ENCODE measurements at places on chromosomes 13 and 19.

DNA sequence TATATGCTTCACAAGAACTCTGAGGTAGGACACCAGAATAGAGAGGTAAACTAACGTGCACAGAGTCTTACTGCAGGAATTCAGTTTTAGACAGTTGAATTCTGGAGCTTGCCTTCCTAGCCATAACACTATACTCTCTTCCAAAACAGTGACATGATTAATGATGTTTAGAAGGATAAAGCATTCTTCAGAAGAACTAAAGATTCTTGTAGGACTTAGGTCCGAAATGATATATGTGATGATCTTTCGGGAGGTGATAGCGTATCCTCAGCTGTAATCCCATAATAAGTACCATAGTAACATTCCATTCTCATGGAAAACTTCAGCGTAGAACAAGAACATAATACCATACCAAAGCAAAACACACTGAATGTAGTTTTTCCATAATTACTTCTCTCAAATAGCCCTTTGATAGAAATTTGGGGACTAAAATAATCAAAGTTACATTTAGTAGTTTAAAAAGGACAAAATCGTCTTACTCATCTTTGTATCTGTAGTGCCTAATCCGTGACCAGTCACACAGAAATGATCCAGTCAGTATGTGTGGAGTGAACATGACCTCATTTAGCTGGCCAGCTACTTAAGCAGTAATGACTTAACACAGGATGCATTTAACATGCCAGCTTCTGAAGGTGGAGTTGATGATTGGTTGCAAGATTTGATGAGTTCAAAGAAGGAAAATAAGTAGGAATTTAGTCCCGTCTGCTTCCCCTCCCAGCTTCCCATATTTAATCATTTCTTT is 38.4 kb downstream of the PIBF1 start:
- no peak for DNase-seq

GRCh38 chr13:31261241-31261640 is 61.5 kb downstream of the B3GLCT start:
- DNase-seq = no peak

DNA sequence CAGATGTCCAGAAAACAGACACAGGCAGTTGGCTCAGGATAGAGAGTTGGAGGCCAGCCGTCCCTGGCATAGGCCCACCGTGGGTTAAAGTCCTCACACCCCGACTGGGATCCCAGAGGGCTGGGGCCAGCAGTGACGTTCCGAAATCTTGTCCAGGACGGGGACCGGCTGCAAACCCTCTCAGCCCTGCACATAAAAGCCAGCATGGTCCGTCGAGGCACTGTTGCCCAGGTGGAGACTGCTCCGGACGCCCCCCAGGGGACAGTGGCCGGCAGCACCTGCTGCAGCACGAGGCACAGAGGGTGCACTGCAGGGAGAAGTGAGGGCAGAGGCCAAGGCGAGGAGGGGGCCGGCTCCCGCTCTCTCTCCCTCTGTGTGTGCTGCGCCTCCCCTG is 4.3 kb upstream of the IFNL2 start:
- DNase-seq = no peak

GRCh38 chr13:64793131-64793530 is 2437.0 kb downstream of the PCDH9 start:
- no peak for DNase-seq

- no peak for DNase-seq
Measured at GRCh38 chr13:43368003-43368402, 344.6 kb downstream of the DNAJC15 start.

DNA sequence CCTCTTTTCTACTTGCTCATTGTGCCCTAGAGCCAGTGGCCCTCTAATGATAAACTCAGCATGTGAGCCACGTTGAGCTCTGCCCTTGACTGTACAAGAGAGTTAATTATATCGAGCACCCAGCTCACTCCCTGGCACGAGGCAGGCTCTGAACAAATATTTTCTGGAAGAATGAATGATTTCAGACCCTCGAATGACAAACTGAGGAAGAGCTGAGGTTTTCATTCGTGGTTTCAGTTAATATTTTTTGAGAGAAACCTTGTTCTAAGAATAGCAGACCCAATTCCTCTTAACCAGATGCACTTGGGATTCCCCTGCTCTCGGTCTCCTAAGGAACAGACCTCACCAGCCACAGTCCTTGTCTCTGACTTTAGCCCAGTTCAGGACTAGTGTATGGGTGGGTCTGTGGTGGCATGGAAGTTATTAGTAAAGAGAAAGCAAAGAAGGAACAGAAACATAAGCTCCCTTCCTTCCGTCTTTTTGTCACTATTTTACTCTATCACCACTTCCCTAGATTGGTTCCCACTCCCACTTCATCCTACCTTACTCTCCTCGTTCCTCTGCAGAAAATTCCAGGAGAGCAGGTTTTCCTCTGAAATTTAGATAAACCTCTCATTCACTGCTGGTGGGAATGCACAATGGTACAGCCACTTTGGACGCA is 22.1 kb upstream of the WDFY2 start:
- DNase-seq = no peak

DNA sequence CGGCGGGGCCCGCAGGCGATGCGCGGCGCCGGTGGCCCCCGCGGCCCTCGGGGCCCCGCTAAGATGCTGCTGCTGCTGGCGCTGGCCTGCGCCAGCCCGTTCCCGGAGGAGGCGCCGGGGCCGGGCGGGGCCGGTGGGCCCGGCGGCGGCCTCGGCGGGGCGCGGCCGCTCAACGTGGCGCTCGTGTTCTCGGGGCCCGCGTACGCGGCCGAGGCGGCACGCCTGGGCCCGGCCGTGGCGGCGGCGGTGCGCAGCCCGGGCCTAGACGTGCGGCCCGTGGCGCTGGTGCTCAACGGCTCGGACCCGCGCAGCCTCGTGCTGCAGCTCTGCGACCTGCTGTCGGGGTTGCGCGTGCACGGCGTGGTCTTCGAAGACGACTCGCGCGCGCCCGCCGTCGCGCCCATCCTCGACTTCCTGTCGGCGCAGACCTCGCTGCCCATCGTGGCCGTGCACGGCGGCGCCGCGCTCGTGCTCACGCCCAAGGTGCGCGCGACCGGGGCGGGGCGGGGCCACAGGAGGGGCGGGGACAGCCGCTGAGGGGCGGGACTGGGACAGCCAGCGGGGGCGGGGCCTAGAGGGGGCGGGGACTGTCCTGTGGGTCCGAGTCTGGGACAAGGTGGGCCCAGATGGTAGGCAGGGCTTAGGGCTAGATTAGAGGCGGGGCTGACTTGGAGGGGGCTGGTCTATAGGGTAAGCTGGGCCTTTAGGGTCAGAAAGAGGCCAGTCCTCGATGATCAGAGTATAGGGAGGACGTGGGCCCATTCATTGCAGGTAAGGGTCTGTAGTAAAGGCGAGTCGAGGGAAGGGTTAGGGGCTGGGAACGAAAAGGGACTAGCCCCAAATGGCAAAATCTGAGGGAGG is 5.1 kb downstream of the GRIN2D start:
- DNase-seq = peak; percentile 60

DNA sequence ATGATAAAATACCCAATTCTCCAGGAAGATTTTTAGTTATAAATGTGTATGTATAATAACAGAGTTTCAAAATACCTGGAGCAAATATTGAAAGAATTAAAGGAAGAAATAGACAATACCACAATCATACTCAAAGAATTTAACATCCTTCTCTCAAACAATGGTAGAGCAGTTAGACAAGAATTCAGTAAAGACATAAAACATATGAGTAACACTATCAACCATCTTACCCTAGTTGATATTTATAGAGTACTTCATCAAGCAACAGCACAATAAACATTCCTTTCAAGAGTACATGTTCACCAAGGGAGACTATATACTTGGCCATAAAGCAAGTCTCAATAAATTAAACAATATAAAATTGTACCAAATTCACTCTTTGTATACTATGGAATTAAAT is 108.4 kb downstream of the DLEU7 start:
- DNase-seq = no peak

- DNase-seq = no peak
Measured at GRCh38 chr19:46374536-46375475, 27.9 kb downstream of the PPP5C start.

DNA sequence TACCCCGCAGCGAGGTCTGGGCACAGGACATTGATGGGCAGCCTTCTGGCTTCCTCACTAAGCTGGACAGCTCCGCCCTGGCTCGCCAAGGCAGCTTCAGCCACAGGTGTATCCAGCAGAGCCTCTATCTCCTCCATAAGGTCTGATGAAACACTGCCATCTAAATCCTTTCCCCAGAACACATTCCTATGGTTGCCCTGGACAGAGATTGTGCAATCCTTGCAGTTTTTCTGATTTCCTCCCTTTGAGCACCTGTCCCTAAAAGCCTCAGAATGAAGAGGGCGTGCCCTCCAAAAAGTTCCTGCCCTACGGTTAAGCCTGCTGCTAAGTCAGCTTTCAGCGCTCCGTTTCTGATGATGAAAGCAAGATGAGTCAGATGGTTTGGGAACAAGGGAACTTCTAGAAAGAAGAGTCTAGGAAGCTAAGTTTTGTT is 21.0 kb downstream of the CLEC4M start:
- DNase-seq = no peak

DNA sequence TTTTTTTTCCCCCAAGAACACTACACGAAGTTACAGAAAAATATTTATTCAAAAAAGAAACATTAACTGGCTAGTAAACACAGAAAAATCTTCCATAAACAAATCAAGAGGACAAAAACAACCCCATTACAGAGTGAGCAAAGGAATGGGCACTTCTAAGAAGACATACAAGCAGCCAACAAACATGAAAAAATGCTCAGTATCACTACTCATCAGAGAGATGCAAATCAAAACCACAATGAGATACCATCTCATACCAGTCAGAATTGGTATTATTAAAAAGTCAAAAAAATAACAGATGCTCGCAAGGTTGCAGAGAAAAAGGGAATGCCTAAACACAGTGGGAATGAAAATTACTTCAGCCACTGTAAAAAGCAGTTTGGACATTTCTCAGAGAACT is 131.7 kb downstream of the UGGT2 start:
- no peak for DNase-seq

- no peak for DNase-seq
Measured at GRCh38 chr19:9958379-9958821, 22.1 kb upstream of the OLFM2 start.

GRCh38 chr13:59745392-59745788 is 418.3 kb downstream of the DIAPH3 start:
- no peak for DNase-seq

Data from activated naive CD4-positive, alpha-beta T cell (primary cell).